ENCODE measurements at places on chromosomes 4 and X.

DNA sequence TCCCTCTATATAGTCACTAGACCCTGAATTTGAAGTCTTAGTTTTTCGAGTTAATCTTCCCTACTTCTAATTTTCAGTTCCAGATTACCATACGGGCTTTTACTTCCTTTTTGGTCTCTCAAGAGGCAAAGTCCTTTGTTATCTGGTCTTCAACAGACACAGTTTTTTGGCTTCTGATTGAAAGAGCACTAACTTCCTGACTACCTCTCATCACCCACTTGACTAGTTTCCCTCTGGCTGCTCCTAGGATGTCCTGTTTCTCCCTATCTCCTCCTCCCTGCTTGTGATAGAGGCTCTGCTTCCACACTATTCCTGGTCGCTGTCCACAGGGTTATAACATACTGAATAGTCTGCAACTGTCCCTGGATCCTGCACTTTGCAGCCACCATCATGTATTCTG is 16.7 kb upstream of the WDR44 start:
- DNase-seq: no peak

DNA sequence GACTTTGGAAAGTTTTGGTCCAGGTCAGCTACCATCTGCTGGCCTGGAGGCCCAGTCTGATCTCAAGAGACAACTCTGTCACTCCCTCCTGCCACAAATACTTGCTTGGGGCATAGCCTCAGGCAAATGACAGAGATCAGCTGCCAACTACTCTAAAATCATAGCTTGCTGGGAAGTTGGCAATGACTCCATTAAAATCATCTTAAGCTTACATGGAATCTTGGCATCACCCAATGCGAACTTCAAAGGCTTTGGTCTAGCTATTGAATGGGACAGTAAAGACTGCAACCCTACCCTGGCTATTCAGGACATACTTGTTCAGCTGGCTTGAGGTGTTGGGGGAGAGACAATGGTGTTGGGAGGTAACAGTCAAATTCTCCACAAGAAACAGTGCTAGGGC is 7.0 kb upstream of the USO1 start:
- no peak for DNase-seq

- no peak for DNase-seq
Observed at GRCh38 chr4:100633269-100633668, 115.4 kb upstream of the EMCN start.

DNA sequence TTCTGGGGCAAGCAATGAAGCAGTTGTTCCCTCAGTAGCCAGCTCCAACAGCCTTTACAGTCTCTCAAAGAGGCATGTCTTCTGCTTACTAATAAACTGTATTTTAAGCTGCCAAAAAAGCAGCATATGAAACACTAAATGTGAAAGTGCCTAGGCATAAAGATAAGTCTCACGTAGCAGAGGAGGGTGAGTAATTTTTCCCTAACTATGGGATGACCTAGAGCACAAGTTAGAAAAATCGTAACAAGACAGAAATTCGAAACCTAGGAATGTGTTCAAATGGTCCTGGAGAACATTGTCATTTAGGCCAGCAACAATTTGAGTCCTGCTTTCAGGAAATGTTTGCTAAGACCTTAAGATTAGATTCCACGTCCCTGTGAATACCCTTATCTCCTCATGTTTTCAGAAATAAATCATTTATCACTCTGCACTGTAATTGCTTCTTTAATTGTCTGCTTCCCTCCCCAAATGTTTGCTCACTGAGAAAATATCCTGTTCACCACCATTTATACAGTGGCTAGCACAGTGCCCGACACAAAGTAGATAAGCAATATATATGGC is 222.2 kb downstream of the KCNIP4 start:
- no peak for DNase-seq

- no peak for DNase-seq
Observed at GRCh38 chr4:156158747-156159146, 205.1 kb upstream of the CTSO start.

DNA sequence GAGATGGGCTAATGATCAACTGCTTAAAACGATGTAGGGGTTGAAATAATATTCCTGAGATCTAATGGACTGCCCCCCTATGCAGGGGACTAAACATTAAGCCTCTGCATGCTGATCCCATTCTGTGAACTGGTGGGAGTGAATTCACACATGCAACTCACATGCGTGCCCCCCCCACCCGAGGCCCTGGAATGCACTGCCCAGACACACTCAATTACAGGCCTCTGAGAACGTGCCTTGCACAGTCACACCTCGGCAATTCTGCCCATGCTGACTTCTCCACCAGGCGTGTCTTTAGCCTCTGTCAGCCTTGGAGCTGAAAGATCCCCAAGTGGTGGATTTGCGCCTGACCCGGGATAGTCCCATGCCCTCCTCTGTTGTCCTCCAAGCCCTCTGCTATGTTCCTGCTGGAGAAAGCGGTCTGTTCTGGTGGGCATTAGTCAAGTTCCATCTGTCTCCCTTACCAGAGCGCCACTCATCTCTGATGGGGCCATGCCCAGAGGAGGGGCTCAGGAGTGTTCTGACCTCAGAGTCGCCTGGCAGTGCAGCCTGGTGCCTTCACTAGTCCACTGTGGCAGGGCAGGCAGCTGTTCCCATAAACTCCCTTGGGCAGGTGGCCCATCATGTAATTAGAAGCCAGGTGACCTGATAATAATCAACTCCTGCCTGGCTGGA is 86.5 kb downstream of the DRD5 start:
- peak; percentile 42 for DNase-seq

- no peak for DNase-seq
Observed at GRCh38 chr4:83025563-83025962, 9.4 kb upstream of the COPS4 start.

DNA sequence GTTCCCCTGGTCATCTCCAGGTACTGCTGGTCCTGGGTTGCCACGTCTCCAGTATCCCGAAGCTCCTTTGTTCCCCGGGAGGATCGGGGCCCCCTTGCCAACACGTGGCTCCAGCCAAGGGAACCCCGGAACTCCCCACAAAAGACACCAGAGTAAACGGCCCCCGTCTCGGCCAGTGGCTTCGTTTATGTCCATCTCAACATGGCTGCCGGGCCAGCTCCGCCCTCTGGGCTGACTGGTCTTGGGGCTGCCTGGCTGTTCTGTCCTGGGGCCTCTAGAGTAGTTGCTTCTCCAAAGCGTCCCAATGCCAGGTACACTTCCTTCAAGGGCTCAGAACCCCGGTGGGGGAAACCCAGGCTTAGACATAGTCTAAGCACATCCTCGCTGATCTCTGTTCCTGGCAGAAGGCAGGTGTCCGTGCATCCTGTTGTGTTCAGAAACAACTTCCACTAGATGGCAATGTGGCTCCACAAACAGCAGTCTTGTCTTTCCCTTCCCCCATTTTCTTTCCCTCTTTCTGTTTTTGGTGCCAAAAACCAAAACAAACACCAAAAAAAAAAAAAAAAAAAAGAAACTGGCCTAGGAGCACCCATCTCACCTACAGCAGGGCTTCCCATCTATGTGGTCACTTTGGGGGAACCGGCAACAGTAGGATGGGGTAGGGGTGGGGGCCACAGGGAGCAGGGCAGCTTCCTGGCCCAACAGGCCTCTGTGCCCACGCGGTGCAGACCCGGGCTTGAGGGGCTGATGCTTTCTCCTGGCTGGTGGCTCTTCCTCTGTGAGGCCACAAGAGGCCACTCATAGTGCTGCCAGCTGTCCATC is 35.3 kb downstream of the NBDY start:
- peak; percentile 25 for DNase-seq

DNA sequence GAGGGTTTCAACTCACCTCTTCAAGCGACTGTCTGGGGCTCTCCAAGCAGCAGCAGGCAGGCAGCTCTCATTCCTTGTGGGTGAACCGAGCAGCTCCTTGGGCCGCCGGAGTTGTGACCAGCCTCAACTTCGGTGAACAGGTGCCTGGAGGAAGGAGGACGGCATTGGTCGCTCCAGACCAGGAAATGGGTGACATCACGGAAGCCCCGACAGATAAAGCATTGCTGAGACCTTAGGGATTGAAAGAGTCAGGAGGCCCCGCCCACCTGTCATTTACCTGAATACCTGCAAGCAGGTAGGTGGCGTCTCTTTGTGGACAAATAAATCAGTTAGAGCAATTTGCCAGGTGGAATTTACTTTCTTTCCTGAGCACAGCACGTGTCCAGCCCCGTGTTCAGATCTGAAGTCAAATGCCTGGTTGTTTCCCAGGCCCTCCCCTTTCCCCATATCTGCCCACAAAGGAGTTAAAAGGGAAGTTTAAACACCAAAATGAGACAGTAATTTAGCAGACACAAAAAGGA is at the start of gene LNX1:
Gene LNX1 (minus strand): TSS at position 115 of the 521 bp plus-strand sequence. CDS start 17,484 bp downstream, outside the sequence.
- peak; percentile 53 for DNase-seq

DNA sequence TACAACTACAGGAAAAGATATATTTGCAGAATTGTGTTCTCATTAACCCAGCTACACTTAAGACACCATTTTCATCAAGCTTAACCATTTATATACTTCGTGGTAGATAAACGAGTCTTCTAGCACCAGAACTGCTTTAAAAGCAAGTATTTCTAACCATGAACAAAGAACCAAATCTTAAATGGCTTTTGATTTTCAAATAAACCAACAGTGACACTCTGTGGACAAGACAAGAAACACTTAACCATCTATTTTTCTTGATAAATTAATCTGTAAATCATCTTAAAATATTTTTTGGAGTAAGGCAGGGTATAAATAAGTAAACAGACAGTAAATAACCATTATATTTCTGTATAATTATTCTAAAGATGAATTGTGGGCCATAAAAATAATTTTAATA is 10.2 kb downstream of the BEND2 start:
- DNase-seq: no peak

GRCh38 chr4:21948347-21949072 is at the start of gene KCNIP4:
KCNIP4 (minus strand) TSS chr4:21948772.
- peak; percentile 79 for DNase-seq

- DNase-seq: no peak
Observed at GRCh38 chr4:69874507-69874906, 14.6 kb upstream of the SULT1E1 start.

GRCh38 chr4:151117371-151117962 is 18.0 kb downstream of the RPS3A start:
- peak; percentile 50 for DNase-seq

GRCh38 chr4:126850286-126850685 is 782.5 kb upstream of the INTU start:
- DNase-seq: no peak

DNA sequence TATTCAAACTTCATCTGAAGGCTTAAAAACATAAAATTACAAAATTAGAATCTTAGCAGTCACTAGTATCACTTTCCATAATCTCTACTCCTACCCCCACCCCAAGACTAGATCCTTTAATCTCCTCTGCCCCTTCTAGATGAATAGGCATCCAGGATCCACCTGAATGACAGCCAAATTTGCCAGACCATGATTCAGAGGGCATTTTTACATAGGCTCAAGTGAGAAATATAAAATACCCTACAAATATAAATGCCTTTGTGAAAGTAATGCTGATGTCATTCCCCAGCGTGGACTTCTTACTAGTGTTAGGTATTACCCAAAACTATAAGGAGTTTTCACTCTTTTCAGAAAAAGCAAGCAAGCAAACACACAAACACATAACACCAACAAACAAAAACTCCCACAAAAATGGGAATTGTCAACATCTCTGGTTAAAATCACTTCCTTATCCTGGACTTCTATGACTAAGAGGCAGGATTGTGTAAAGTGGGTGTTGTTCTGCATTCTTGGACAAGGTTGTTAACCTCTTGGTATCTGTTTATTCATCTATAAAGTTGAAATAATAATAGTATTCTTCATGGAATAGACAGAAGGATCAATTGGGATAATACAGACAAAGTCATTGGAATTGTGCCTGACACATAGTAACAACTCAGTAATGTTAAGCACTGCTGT is 51.3 kb upstream of the TMPRSS11F start:
- DNase-seq: no peak

DNA sequence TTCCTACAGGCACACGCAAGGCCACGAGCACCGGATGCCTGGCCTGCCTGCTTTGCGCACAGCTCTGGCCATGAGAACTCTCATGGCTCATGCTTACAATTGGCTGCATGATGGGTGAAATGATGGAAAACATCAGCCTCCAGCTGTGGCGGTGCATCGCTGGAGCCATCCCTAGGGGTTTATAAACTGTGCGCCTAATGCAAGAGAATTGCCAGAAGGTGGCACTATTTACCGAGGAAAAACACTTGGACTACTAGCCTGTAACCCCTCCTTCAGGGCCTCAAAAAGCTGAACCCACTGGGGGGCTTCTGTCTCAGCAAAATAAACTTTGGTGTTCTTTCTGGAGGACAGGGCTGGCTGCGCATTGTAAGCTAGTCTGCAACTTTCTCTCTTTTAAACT is 51.9 kb downstream of the PHKA2 start:
- no peak for DNase-seq

DNA sequence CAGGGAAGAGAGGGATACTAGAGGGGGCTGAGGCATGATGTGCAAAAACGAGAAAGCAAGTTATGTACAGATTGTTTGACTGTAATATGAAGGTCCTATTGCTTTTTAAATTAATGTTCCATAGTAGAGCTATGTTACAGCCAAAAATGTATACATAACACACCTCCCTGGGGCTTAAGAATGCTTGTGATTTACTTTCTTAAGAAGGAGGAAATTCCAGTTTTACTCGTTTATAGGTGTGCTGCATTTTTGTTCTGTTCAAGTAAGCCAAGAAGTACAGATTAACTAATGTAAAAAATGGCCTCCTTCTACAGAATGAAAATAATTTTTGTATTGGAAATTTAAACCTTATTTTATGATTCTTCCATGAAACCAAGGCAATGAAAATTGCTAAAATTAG is 614.4 kb upstream of the NR3C2 start:
- DNase-seq: no peak

DNA sequence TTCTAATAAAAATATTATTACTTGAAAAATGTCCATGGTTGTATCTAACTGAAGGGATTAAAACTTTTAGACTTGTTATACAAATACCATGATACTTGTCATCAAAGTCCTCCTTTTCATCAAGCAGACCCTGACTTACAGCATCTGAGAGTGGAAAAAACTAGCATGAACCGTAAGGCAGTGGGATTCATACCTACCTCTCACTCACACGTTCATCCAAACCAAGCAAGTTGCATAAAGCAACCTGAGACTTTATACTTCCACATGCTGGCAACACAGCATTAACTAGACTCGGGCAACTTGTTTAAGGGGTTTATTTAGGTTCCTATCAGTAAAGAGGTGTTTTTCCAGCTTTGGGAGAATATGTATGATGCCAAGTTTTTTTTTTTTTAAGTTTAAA is 22.6 kb upstream of the TLR7 start:
- DNase-seq: no peak

DNA sequence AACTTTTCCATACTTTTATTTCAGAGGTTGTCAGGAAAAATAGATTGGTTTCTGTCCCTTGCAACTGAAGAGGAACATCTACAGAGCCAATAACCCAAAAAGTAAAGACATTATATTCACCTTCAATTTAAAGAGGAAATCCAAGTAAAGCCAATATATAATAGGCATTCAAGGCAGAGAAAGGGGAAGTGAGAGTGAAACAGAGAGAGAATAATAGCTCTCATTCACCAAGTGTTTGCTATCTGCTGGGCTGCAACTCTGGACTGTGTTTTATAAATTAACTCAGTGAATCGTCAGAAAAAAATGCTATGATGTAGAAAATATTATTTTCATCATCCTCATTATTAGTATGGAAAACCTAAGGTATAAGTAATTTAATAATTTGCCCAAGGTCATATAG is 448.5 kb downstream of the TRAM1L1 start:
- DNase-seq: no peak
